ENCODE measurements at places on chromosomes 5 and 9.

- DNase-seq = no peak
Observed at GRCh38 chr9:134206311-134207300, 42.2 kb upstream of the RNU6ATAC start.

- peak; percentile 28 for DNase-seq
Observed at GRCh38 chr9:125990186-125990792, 243.1 kb downstream of the PBX3 start.

DNA sequence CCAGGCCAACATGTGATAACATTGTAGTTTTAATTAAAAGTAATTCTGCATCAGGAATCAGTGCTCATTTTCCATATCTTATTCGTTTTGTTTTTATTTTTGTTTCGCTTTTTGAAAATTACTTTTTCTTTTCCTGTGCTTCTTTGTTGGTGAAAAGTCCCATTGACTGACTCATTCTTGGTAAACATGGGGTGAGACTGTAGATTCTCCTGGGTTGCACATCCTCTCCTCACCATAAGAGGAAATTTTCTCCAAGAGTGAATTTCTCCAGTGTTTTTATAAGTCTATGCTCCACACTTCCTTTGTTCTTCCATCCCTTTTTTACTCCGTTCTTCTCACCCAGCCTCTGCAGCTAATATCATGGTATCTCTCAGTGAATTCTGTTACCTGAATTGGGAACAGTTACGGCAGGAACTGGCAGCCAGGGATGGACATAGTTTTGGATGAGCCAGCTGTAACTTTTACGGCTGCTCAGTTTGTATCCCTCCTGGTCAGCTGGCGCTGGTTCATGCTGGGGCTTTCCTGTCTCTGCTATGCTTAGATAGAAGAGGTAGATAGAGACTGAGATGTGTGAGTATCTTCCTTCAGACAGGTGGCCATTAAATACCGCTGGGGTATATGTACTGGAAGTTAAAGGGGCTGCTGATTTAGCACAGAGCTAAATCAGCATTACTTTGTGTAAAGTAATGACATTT lies 80.0 kb downstream of the MAN2A1 start:
- DNase-seq = no peak

DNA sequence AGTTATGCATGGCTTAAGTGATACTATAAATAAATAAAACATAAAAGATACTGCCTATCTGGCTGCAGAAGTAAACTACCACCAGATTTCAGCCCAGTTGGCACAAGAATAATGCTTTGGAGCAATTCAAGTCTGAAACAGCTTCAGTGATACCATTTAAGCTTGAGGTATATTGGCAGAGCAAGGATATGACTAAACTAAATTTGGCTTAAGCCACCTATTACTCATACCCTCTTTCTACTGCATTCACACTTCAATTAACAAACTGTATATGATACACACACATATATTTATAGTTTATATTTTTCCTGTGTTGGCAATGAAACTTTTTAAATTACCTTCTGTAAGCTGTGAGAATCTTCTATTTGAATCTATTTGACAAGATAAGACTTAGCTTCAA lies 431.9 kb downstream of the ANXA1 start:
- no peak for DNase-seq

DNA sequence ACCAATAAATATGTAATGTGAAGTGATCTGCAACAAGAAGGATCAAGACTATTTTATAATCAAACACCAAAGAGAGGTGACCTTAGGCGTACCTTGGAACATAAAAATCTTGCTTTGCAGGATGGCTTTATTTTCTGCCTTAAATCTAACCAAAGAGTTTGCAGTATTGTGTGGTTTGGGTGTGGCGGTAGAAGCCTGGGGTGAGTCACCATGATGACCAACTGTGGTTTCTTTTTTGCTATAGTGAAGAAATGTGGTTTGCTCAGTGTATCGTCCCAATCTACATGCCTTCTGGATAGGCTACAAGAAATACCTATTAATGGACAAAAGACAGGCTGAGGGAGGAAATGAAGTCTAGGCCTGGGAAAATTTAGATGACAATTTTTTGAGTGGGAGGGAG lies 5.1 kb upstream of the CAST start:
- DNase-seq = peak; percentile 72

GRCh38 chr5:33850100-33850594 lies 41.6 kb downstream of the ADAMTS12 start:
- DNase-seq = peak; percentile 73

DNA sequence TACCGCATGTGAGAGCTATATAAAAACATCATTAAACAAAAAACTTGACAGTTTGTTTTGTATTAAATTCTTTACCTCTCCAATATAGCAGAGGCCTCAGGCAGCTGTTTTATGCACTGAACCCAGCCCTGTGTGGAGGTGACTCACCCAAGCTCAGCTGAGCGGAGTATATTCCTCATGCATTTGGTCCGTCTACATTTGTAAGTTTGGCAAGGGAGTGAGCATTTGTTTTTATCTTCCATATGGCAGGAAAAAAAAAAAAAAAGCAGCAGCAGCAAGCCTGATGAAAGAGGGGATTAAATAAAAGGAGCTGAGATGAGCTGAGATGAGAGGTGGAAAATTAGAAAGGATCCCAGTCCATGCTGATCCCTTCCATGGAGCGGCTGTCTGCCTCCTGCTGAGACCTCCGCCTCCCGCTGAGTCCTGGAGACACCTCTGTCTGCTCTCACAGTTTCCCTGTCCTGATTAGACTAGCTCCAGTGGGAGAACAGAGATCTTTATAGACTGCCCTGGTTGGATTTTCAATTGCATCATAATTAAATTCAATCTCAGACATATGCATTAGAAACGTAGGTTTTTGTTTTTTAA lies 112.0 kb upstream of the CTNND2 start:
- no peak for DNase-seq

DNA sequence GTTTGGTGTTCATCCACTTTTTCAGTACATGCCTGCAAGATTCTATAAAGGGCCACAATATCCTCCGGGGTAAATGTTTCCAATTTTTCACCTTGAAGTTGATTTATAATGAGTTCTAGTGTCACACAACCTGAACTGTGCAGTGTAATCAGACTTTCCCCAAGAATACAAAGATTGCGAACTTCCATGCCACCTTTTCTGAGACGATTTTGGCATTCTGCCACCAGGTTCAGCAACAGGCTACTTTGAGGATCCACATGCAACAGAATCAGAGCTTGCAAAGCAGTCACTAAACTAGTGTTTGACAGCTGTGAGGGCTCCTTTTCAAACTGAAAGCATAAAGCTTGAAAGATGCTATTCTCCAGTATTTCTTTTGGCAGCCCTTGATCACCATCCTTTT lies 1.6 kb downstream of the FASTKD3 start:
- no peak for DNase-seq

- peak; percentile 4 for DNase-seq
Observed at GRCh38 chr9:114319147-114319546, 3.8 kb upstream of the ORM1 start.

DNA sequence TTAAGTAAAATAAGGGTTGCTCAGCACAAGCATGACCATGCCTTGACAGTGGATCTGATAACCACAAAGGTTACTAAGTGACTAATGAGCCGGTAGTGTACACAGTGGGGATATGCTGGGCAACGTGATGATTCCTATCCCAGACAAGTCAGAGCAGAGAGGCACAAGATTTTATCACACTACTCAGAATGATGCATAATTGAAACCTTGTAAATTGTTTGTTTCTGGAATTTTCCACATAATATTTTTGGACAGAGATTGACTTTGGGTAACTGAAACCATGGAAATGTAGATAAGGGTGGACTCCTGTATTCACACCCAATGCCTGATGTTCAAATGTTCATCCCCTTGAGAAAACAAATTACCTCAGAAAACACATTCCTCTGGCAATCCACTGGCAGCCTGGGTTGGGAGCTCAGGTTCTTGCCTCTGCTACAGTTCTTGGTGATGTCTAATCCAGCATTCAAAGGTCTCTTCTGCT lies 16.2 kb upstream of the ERAP1 start:
- no peak for DNase-seq

DNA sequence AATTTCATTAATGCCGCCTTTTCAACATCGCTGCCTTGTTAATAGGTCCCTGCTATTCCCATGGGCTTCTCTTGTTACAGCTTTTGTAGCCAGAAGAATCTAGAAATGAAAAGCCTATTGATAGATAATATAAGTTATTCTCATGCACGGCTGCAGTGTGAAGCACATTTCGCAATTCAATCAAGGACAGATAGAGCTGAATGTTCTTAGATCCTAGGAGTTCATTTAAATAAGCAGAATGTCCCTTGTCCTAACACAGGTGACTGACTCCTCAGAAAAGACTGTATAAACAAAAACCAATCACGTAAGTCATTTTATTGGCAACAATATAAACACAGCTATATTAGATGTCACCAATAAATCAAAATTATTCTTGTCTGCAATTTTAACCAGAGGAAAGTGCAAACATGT lies 9.4 kb downstream of the GLIS3 start:
- no peak for DNase-seq

DNA sequence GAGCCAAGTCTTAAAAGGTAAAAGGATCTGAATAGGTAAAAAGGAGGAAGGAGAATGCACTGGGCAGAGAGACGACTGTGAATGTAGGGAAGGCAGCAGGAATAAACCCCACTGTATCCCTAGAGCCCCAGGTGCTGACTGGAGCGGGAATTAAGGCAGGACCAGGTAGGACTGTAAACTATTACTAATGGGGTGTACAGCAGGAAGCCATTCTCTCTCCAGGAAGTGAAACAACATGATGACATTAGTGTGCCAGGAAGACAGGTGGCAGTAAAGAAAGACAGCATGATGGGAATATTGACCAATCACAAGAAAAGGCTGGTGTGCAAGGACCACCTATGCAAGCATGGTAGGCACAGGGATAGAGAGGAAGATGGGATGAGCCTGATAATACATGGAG lies 433.0 kb downstream of the DNAH5 start:
- DNase-seq = no peak

DNA sequence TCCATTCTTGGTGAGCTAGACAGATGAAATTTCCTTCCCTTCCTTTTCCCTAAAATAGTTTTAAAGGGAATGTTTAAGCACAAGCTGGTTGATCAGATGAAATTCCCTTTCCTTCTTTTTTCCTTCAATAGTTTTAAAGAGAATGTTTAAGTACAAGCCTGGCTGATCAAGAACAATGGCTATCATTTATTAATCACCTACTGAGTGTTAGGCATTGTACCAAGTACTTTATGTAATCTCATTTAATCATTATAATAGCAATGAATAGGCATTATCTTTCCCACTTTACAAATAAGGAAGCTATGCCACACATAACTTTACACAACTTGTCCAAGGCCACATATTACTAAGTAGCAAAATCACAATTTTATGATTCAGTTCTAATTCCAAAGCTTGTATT lies 152.0 kb upstream of the ACOT12 start:
- no peak for DNase-seq

GRCh38 chr5:175082866-175083590 lies 358.6 kb downstream of the MSX2 start:
- DNase-seq = no peak
